PC-3 (cell line): ENCODE measurements at places on chromosomes 3 and 15.

DNA sequence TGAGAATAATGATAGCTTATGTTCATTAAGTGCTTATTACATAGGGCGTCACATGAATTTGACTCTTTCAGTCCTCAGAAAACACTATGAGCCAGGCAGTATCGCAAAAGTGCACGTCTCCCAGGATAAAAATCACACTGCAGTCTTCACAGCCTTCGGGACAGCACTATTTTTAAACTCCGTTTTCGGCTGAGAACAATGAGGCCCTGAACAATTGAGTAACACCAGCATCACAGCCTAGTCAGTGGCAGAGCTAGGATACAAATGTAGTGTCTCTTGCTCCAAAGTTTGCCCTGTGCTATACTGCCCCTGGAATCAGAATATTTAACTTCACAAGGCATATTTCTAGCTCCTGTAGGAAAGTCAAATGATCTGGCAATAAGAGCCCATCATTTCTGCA is 852.1 kb upstream of the SEMA6D start:
- DNase-seq: no peak

DNA sequence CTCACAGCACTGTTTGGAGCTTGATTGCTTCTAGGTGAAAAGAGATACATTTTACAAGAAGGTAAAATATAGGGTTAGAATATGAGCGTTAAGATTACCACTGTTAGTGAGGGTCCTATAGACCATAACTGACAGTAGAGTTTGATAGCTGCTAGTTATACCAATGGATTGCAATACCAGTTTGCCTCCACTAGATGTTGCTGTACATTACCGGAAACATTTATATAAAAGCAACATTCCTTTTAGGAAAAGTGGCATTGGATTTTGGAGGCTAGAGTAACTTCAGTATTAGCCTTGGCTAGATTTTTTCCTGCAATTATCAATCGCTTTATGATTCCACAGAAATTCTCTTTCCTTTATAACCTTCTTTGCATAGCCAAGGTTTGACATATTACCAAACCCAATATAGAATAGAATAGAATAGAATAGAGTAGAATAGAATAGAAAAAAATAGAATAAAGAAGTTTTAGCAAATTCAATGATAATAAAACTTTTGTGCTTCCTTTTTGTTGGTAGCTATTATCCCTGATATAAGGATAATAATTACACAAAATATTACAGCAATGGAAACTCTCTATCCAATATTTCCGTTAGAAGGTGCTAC is 1093.6 kb upstream of the ALCAM start:
- peak; percentile 69 for DNase-seq

DNA sequence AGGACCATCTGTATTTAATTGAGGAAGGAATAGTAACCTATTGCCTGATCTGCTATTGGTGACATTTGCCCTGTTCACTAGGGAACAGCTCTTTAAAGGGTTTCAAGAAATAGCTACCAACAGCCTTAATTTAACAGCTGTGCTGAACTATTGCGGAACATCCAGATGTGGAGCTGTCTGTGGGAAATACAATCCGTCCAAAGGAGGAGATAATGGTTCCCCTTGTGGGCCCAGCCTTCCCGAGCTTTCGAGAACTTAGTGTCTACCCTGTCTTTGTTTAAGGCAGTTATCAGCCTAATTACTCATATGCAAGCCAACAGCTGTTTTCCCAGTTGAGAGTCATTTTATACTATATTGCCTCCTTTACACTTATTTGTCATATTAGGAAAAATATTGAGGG is 398.6 kb downstream of the WDR72 start:
- DNase-seq: no peak

- DNase-seq: no peak
Measured at GRCh38 chr3:37932505-37932904, 58.1 kb upstream of the VILL start.

DNA sequence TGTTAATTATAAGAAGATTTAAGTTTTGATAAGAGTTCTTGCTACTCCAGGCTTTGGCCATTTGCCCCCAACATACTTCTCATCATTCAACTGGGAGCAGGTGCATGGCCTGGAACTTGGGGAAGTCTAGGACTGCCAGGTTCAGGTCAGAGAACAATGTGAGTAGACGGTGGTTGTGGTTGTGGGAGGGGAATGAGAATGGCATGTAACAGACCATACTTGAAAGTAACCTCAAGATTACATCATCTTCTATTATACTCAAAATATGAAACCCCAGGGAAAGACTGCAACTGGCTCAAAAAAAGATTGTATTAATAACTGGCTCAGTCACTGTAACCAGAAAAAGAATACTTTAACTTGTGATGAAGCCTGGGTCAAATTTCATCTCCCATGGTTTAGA is 364.9 kb upstream of the DPPA4 start:
- DNase-seq: peak; percentile 26

DNA sequence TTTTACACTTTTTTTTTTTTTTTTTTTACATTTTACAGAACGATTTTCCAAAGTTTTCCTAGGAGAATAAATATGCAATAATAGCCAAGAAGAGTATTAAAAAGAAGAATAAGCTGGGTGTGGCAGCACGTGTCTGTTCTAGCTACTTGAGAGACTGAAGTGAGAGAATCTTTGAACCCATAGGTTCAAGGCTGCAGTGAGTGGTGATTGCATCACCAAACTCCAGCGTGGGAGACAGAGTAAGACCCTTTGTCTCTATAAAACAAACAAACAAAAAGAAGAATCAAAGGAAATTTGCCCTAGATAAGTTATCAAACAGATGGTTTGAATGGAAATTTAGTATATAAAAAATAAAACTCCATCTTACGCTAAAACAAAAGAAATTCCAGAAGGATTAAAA is 13.3 kb downstream of the XRN1 start:
- no peak for DNase-seq

GRCh38 chr3:145899241-145899640 is 261.7 kb downstream of the PLOD2 start:
- no peak for DNase-seq

DNA sequence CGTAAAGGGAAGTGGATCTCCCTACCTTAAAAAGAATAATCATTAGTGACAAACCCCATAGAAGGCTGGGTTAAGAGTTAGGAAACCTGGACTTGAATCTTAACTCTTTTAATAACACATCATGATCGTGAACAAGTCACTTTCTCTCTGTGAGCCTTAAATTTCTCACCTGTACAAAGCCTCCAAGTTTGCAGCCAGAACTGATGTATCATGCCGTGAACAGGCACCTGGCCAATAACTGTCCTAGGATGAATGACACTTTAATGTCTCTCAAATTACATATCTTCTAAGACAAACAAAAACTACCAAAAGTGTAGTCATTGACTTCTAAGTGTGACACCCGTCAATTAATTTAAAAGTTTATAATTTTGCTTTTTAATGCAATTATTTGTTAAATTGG is 3.9 kb downstream of the UPK1B start:
- DNase-seq: peak; percentile 72

- DNase-seq: no peak
Measured at GRCh38 chr3:13704174-13704573, 155.2 kb downstream of the FBLN2 start.

DNA sequence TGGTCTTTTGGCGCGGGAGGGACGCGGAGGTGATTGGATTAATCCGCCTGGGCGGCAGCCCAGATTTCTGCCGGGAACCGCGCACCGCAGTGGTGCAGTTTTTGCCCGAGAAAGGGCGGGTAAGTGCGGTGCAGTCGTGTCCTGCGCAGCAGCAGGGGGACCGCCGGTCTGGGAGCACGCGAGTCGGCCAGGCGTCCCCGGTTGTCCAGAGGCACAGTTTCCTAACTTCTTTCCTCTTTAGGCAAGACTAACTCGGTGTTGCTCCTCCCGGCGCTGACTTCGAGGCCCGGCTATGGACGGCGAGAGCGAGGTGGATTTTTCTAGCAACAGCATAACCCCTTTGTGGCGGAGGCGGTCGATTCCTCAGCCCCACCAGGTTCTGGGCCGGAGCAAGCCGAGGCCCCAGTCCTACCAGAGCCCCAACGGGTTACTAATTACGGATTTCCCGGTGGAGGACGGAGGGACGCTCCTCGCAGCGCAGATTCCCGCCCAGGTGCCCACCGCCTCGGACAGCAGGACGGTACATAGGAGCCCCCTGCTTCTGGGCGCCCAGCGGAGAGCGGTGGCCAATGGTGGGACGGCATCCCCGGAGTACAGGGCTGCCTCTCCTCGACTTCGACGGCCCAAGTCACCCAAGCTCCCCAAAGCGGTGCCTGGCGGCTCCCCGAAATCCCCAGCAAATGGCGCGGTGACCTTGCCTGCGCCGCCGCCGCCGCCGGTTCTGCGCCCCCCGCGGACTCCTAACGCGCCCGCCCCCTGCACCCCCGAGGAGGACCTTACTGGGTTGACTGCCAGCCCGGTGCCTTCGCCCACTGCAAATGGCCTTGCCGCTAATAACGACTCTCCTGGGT is 736 bp downstream of the ARHGEF26 start:
- DNase-seq: peak; percentile 44

GRCh38 chr15:83110381-83110780 is 2.9 kb downstream of the TM6SF1 start:
- DNase-seq: no peak

DNA sequence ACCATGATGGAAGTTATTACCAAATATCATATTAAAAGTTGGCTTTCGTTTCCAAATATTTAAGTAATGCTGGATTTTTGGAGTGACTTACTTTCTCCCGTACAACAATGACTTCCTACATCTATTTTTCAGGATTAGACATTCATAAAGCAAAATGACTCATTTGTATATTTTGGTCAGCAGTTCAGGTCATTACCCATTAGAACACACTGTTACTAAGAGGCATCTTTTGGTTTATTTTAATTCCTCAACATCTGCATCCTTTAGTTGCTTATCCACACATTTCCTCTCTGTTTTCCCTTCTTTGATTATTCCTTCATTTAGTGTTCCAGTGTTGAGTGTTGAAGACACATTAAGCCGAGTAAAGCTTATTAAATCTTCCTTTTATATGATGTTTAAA is 348.2 kb downstream of the NAALADL2 start:
- DNase-seq: peak; percentile 39

GRCh38 chr3:139307601-139308555 is 35.9 kb upstream of the MRPS22 start:
- no peak for DNase-seq

- DNase-seq: no peak
Measured at GRCh38 chr3:49647741-49648140, 26.4 kb upstream of the APEH start.
